ENCODE measurements at places on chromosomes 1 and 21. TPM values are rescaled to one million over a fixed set of nuclear protein-coding genes. Genes with fewer than 3 reads are reported as not detected.

TEX38 gene
- not detected for total RNA-seq

- no peak for DNase-seq
These were observed 54.1 kb upstream of the LYST start for GRCh38 chr1:235920596-235921375.

GRCh38 chr1:231073331-231073730 is 33.3 kb upstream of the FAM89A start:
- DNase-seq: no peak

- no peak for DNase-seq
These were observed 33.5 kb upstream of the IL19 start for GRCh38 chr1:206736878-206737728.

Measured in H7 (cell line).